ENCODE measurements at places on chromosomes 6 and 20.

DNA sequence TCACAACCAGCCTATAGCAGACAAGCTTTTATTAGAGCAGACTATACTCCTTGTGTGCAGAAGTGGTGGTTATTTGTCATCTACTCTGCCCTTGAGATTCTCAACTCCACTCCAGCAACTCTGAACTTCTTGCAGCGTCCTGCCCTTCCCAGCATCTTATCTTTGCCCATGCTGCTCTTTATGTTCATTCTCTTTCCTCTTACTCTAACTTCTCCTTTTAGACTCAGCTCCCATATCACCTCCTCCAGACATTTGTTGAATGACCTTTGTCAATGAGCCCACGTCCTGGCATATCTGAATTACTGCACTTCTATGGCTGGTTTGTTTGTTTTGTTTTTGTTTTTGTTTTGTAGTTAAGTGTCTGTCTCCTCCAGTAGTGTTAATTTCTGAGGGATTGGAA, 81.2 kb downstream of the KCNQ5 start:
- no peak for DNase-seq

- no peak for DNase-seq
Measured at GRCh38 chr6:113828984-113829695, 28.0 kb upstream of the MARCKS start.

- DNase-seq: no peak
Measured at GRCh38 chr6:133774356-133774755, 114.6 kb upstream of the TCF21 start.

GRCh38 chr20:16806061-16806460, 57.9 kb downstream of the OTOR start:
- no peak for DNase-seq

DNA sequence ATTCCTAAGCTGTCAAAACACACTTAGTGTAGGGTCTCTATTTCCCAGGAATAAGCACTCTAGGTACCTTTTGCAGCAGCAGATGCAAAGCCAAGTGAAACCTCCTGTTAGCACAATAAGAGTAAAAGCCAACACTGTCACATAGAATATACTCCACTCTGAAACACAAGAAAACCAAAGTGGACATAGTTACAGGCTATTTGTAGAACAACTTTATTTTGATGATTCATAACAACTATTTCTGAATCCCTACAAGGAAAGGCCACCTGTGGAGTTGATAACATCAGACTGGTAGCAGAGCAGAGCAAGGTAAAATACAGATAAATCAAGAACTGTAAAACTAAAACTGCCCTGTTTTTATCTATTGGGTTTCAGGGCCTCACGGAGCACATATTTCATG, 59.7 kb downstream of the ALDH5A1 start:
- no peak for DNase-seq

DNA sequence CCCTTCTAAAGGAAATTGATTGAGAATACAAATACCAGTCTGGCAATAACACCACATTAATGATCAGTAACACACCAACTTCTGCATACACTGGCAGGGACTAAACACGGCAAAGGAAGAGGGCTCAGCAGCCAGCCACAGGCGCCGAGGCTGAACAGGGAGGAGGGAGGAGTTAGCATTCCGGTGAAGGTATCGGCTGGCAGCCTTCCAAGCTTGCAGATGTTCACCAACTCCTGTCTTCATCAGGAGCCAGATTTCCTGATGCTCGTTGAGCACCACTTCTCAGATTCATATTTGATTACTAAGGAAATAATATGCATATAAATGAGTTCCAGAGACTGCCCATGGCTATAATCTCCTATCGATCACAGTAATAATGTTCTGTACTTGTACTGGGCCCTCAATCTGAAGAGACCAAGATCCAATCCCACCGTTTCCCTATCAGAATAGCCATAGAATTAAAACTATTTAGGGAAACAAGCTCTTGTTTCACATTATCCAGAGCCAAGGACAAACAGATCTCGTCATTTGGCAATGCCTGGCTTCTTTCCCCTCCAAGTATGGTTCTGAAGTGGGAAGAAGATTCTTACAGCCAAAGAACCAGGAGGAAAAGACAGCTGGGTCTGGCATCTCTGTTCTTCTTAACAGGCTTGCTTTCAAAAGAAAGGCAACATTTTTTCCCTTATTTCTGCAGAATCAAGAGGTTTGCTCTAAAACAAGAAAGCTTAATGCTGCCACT, 42.2 kb downstream of the GFOD1 start:
- DNase-seq: peak; percentile 53

DNA sequence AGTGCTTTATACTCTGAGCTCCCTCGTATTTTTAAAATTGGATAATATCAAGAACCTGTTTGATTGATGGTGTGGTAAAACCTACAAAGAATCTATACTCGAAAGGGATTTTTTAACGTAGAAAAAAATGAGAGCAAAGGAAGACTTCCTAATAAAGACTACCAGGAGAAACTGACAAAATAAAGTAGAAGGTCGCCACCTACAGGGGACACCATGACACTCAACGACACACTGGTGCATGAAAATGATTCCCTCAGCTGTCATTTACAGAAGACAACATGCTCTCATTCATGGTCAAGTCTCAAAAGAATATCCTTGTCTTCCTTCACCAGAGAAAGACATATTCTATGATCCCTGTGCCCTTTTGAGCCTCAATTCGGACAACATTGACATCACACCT, 10.1 kb upstream of the NHSL1 start:
- no peak for DNase-seq

DNA sequence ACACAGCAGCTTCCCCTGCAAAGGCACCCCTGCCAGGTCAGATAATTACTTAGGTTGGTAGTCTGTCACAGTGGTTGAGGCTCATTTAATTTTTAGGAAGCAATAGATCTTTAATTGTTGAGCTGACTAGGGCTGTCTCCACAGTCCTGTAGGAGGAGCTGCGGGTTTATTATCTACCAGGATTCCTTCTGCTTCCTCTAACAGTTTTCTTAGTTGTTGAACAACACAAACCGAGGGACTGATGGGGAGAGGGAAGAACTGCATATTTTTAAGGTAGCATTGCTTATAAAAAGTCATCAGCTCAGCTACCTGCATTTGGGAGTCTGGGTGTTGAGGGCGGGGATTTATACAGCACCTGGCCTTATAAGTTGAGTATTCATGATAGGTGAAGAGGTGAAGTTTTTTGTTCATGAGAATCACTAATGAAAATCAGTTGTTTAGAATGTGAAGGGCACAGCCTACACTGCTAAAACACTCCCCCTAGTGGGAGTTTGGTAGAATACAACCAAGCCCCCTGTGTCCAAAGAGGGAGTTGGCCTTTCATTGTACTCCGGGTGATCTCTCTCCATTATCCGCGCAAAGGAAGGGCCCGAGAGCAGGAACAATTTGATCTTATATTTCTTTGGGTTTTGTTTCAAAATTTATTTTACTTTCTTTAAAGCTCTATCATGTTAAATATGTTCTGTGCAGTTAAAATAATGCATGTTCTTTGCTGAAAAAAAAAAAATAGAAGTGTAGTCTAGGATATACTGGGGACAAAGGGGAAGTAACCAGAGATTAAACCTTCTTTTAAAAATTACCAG, 69.6 kb downstream of the SSR1 start:
- DNase-seq: peak; percentile 67

DNA sequence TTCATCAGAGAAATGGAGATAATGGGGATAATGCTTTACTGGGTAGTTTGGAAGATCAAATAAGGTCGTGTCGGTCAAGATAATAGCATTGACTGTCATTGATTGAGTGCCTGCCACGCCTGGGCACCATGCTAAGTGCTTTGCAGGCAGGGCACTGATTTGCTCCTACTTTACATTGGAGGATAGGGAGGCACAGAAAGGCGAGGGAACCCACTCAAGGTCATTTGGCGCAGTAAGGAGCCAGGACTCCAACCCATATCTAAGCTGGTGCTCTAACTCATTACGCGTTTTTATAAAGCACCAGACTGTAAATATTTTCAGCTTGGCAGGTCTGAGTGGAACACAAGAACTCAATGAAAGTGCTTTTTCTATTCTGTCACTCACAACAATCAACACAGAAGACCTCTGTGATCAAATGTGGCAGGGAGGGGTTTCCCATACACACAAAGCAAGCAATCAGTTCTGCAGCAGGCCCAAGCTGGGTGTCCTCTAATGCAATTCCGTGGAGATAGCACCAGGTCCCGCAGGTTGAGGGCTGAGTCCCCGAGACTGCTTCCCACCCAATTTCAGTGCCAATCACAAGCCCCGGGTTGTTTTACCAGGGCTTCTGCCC, 373.6 kb downstream of the CDH26 start:
- DNase-seq: no peak

GRCh38 chr6:106106276-106107042, 20.3 kb downstream of the PRDM1 start:
- no peak for DNase-seq

DNA sequence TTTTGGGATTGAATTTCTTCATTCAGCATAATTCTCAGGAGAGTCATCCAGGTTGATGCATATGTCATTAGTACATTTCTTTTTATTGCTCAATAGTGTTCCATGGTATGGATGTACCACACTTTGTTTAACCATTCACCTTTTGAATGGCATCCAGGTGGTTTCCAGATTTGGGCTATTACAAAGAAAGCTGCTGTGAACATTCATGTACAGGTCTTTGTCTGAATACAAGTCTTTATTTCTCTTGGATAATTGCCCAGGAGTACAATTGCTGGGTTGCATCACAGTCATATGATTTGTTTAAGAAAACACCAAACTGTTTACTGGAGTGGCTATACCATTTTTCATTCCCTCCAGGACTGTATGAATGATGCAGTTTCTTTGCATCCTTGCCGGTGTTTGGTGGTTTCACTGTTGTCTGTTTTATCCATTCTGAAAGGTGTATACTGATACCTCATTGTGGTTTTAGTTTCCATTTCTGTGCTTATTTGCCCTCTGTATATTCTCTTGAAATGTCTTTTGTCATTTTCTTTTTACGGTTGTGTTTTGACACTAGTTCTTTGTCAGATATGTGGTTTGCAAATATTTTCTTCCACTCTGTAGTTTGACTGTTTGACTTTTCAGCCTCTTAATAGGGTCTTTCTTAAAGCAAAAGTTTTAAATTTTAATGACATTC, 8.8 kb downstream of the CDKAL1 start:
- no peak for DNase-seq

- no peak for DNase-seq
Measured at GRCh38 chr6:86722131-86722530, 215.2 kb upstream of the HTR1E start.

DNA sequence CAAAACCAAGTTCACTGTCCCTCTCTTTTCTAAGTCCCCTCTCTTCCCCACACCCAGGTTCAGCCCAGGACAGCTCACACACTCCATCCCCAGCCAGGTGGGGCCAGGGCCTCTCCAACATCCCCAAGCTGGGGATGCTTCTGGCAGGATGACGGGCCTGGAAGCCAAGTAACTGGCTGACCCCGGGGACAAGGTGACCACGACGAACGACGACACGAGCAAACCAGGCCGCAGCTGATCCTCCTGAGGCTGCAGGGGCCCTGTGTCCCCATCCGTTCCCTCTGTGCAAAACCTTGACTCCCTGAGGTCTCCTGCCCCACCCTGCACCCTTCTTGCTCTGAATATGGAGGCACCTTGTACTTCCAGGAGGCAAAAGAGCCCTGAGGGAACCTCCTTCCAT, 11.6 kb upstream of the PLG start:
- no peak for DNase-seq

DNA sequence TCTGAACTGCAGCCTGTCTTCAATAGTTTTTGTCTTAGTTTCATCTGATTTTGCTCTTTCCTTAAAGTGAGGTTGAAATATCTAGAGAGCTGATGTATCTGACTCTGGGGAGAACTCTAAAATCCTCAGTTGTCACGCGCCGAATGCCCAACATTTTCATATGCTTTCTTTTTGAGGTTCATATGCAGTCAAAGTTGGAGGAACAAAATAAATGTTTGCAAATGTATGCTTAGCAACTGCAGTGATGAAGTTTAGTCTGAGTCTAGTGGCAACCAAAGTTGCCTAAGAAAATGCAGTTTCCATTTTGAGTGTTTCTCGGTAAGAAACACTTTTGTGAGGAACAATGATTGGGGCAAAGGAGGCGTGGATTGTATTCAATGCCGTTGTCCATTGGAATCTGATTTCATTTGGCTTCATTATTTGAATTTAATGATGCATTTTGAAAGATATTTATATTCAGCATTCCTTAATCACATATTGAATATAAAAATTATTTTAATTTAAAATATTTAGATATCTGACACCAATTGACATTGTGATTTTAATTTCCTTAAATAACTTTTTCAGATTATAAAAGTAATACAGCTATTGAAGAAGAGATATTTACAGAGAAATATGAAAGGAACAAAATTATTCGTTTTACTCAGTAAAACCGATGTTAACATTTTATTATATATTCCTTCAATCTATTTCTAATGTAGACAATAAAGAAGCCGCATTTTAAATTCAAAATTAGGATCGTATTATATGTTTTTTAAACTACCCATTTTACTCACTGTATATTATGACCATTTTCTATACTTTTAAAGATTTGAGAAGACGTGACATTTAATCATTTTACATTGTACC, 122.0 kb downstream of the PLEKHG1 start:
- no peak for DNase-seq

DNA sequence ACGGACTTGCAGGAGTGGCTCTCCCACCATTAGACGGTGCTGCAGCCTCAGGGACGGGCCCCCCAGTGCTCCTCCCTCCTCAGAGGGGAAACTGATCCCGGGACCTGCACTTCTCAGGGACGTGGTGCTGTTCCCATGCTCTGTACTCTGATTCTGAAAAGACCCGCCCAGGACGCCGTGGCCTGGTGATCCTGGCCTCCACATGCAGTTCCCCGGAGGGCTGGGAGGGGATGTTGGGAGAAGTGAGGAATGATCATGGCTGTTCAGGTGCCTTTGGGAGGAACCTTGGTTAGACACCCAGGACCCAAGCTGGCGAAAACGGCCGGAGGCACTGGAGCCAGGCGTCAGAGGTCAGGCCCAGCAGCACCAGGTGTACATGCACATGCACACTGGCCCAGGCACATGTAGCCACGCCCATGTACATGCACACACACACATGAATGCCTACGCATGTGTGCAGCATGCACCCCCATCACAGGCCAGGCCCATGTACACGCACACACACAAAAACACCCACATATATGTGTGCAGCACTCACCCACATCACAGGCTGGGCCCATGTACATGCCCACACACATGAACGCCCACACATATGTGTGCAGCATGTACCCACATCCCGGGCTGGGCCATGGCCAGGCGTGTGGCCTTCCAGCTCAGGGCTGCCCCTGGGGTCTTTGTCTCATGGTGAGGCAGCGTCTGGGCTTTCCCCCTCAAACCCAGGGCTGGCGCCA, 52.6 kb upstream of the DACT2 start:
- no peak for DNase-seq
